Small intestine (tissue), 16 donors: ENCODE measurements at places on chromosomes 11 and 22.

DNA sequence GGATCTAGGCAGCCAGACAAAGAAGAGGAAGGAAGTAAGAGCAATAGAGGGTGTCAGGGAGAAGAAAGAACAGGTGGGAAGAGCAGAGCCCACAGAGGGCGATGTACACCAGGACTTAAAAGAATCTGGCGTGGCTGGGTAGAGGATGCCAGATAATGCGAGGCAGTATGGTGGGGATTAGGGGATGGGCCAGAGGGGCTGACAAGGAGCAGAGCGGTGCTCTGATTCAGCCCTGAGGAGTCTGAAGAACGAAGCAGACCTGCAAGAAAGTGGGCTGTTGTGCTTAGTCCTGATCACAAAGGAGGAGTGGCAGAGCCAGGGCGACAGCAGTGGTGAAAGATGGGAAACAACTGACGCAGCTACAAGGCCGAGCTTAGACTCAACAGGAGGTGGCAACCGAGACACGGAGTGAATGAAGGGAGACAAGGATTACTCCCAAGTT lies 163.7 kb downstream of the LARGE1 start:
- DNase-seq, result no peak

DNA sequence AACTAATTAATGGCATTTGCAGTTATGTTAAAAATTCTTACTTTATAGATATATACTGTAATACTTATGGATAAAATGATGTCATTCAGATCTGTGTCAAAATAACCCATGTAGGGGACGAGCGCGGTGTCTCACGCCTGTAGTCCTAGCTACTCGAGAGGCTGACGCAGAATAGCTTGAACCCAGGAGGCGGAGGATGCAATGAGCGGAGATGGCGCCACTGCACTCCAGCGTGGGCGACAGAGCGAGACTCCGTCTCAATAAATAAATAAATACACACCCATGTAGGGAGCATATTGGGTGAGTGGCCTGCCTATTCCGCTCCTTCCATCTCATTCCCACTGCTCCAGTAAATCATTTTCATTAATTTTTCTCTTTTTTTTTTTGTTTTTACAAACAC lies 7.1 kb downstream of the SNU13 start:
- DNase-seq, result peak; percentile 18

GRCh38 chr11:36388951-36389350 lies 92.9 kb downstream of the PRR5L start:
- no peak for DNase-seq

DNA sequence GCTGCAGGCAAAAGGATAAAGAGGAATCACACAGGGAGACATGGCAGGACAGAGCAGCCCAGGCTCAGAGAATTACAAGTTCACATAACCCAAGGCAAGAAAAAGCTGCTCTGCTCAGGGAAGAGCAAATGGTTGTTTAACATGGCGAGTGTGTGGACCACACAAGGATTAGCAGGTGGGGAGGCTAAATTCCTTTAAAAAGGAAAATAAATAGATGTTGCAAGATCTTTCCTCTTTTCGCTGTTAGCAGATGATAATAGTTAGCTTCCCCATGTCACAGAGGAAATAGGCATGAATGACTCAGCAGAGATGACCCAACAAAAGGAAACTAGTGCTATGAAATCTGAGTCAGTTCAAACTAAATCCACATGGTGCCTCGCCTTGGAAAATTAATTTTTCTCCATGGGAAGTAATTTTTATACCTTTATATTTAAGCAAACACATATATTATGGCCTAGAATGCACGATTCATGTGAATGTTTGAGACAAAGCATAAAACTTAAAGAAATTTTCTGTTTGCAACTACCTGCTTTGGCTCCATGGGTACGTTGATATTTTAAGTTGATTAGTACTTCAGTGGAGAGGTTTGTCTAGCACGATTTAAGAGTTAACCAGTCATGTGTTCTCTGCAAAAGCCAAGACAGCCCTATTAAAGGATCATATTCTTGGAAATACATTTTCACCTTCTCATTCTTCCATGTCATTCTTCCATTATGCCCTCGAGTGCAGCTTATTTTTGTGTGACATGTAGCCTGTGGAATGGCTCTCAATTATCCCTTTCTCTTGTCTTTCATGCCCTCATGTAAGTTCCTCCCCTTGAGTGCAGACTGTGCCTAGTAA lies 38.5 kb upstream of the FJX1 start:
- DNase-seq, result no peak

DNA sequence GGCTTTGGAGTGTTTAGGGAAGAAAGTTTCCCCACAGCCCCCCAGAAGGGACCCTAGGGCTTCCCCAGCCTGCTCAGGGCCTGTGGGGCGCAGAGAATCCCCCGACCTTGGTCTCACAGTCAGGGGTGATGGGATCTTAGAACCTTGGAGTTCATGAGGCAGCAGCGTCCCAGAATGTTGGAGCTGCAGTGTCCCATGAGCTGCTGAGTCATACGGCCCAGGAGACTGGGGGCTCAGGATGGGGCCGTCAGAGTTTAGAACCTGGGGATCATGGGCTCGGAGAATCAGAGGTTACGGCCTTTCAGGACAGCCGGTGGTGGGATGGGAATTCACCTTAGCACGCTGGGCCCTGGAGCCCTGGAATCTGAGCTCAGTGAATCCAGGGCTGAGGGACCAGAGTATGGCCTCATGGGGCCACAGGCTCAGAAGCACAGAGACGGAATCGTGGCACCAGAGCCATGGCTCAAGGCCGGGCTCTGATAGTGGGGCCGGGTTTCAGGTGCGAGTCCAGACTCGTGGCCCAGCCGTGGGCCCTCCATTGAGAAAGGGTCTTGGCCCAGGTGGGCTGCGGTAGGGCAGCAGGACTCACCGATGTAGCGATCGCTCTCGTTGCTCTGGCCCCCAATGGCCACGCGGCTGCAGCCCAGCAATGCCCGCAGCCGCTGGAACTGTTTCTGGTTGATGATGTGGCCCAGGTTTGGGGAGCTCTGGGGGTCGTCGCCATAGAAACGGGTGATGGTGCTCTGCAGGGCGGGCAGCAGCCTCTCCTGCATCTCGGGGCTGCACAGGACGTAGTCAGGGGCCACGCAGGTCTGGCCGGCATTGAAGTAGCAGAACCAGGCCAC lies 9.5 kb downstream of the ALDH3B2 start:
- DNase-seq, result peak; percentile 0

DNA sequence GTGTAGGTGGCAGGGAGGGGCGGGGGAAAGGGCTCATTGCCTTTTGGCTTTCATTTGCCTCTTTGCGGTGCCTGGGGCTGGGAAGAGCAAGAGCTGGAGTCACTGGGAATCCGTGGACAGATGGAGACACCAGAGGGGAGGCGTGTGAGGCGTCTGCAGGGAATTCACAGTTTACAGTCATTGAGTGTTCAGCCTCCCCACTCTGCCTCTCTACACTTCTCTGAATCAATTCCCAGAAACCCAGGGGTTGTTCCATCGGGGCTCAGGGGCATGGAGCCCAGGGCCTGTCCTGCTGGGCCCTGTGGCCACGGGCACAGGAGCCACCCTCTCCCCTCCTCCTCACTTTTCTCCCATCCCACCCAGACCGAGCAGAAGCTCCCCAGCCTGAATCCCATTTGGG lies 160.5 kb upstream of the NAV2 start:
- no peak for DNase-seq

GRCh38 chr11:105720096-105720495 lies 110.2 kb downstream of the GRIA4 start:
- no peak for DNase-seq

DNA sequence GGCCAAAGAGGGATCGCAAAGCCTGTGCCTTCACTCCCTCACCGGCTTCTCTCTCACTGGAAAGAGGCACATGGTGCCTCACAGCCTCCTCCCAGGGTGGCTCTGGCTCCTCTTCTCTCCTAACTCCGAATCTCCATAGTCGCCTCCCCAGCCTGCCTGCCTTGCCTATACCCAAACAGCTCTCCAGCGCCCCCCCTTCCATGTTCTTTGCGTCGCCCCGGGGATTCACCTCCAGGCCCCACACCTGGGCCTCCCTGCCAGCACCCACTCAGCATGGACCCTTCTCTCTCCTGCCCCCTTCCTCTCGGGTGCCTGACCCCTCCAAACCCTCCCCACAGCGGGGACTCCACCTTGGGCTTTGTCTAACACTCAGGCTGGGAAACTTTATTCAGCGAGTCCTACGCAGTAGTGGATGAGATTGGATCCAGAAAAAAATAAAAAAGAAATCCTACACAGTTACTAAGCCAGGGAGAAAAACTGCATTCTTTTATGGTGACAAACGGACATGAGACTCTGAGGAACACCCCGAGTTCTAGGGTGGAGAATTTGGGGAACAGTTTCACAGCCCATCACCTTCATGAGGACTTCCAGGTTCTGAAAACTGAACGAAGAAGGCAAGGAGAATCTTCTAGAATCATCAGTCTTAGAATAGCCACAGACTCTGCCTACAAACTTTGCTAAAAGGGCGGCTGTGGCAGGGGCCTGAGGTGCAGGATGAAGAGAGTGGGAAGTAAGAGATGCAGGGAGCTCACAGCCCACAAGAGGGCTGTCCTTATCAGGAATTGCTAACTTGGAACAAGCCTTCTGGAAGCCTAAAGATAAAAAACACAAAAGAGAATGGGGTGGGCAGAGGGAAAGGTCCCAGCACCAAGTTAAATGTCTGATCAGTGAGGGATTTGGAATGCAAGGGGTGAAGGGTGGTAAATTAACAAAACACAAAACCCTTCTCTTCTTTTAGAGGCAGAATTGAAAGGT lies 5.3 kb downstream of the PPM1F start:
- DNase-seq, result no peak

- no peak for DNase-seq
Measured at GRCh38 chr11:132523929-132524328, 1008.4 kb downstream of the OPCML start.

- no peak for DNase-seq
Measured at GRCh38 chr11:32121012-32121411, 30.1 kb downstream of the RCN1 start.

- DNase-seq, result no peak
Measured at GRCh38 chr22:43442386-43443151, 30.8 kb downstream of the MPPED1 start.

GRCh38 chr11:17098038-17098437 lies 20.6 kb upstream of the RPS13 start:
- peak; percentile 17 for DNase-seq

DNA sequence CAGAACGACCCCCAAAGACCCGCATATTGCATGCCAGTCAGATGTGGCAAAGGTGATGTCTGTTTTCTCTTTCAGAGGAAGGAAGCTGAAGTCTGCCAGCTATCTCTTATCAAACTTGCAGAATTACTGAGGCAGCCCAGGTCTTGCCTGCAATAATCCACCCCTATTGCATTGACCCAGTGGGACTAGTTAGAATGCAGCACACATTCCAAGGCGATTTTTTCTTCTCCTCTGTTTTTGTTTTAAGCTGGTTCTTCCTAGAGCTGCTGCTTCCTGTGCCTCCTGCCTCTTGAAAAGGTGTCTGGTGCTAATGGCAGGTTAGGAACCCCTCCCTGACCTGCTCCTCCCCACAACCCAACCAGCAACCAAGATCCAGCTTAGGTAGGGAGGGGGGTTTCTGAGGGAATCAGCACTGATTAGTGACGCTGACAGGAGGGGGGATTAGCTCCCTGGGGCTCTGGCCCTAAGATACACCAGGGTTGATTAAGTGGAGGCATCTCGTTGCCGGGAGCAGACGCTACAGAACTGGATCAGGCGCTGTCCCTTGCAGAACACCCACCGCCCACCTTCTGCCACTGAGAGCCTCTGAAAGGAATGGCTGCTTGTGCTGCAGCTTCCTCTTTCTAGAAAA lies 2.8 kb downstream of the NTM start:
- no peak for DNase-seq
